ENCODE measurements at places on chromosomes 3 and 15.

GRCh38 chr3:152583963-152584362, 251.0 kb upstream of the P2RY1 start:
- DNase-seq: no peak

DNA sequence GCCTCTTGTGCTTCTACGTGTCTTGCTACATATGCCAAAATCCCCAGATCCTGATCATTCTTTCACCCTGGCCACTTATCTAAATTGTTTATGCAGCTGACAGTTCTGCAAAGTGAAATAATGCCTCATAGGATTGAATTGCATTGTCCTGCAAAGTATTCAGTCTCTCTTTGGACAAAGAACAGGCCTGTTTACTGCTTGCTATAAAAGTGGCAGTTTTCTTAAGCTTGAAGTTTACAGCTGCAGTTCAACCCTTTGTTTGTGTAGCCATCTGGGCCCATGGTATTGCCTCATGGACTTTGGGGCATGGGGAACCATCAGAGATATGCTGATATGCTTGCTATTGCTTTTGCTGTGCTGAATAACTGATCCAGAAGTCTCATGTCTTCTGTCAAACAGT, 523.2 kb downstream of the OTOL1 start:
- no peak for DNase-seq

GRCh38 chr3:142987080-142987700, 14.2 kb upstream of the U2SURP start:
- DNase-seq: no peak

- DNase-seq: no peak
Observed at GRCh38 chr15:68755731-68756130, 65.0 kb downstream of the ANP32A start.

GRCh38 chr3:141963301-141963700, 86.9 kb downstream of the ATP1B3 start:
- DNase-seq: no peak

DNA sequence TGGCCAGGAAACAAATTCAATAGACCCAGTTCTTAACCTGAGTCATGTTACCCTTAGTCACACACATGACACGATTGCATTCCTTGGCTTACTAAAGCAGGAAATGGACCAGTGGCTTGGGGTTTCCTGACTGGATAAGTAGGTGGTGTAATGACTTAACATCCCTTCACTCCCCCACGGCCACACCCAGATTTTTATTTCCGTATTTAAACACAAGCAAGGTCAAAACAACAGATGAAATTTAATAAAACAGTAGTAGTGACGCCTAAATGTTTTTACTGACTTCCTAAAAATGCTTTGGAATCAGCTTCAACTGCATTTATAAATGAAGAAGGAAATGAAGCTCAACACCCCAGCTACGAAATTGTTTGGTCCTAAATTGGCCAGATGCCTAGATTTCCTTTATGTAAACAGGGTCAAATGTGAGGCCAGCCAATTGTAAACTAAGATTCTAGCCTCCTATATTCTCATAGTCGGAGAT, 324.3 kb downstream of the CHST2 start:
- DNase-seq: no peak

- DNase-seq: no peak
Observed at GRCh38 chr15:94066046-94066445, 165.3 kb upstream of the MCTP2 start.

GRCh38 chr3:123586131-123586530, 1.3 kb upstream of the HACD2 start:
- peak; percentile 27 for DNase-seq

- DNase-seq: no peak
Observed at GRCh38 chr15:90054618-90055097, 47.6 kb downstream of the IDH2 start.

DNA sequence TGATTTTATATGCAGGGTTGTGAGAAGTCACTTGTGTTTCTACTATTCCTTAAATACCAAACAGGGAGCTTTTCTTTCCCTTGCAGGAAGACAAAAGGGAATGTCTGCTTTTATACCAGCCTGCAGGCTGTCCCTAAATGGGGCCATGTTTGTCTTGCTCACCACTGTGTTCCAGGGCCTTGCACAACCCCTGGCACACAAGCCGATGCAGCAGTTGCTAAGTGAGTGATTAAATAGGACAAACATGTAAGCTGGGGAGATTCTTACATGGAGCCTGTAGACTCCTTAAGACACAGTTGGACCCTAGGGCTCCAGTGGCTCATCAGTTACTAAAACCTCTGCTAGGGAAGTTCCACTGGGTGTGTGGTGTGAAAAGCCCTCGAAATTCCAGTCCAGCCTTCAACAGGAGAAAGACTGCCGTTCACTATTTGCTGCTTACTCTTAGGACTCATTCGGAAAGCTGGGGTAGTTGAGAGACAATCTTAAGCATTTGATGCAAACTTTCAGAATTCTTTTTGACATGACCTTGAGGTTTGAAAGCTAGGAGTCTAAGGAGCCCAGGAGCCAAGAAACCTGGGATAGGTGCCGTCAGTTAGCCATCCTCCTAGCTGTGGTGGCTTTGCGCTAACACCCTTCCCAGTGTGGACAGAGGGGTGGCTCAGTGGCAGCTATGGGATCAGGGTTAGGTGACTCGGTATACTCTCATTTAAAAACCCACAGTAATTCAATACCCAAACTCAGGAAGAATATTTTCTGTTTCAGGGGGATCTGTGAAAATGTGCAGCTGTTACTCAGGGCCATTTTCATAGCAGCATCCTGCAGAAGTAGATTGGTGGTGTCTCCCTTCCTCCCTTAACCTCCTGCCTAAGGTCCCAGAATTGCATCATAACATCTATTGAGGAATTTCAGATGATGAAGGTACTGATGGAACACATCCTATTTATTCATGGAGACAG, 39.1 kb downstream of the SYNM start:
- peak; percentile 51 for DNase-seq

GRCh38 chr15:66646308-66646707, 55.7 kb upstream of the SMAD6 start:
- DNase-seq: no peak

- no peak for DNase-seq
Observed at GRCh38 chr3:132784502-132785025, 62.4 kb upstream of the NPHP3 start.

DNA sequence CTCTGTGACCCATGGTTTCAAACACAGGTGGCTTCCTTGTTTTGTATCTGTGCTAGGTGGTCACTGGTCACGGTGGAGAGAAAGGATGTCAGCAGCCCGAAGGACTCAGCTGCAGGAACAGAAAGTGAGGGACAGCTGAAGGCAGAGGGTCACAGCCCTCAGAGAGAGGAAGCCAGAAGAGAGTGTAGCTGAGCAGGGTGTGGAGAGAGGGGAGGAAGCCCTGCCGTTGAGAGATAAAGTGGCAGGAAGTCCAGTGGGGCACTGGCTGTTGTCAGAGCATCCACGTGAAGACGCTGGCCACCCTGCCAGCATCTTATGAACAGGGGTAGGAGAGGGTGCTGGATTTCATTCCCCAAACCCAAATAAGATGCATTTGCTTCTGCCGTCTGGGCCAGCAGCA, 36.9 kb downstream of the LIMD1 start:
- DNase-seq: no peak

- no peak for DNase-seq
Observed at GRCh38 chr3:101828276-101828675, 21.0 kb upstream of the NFKBIZ start.

DNA sequence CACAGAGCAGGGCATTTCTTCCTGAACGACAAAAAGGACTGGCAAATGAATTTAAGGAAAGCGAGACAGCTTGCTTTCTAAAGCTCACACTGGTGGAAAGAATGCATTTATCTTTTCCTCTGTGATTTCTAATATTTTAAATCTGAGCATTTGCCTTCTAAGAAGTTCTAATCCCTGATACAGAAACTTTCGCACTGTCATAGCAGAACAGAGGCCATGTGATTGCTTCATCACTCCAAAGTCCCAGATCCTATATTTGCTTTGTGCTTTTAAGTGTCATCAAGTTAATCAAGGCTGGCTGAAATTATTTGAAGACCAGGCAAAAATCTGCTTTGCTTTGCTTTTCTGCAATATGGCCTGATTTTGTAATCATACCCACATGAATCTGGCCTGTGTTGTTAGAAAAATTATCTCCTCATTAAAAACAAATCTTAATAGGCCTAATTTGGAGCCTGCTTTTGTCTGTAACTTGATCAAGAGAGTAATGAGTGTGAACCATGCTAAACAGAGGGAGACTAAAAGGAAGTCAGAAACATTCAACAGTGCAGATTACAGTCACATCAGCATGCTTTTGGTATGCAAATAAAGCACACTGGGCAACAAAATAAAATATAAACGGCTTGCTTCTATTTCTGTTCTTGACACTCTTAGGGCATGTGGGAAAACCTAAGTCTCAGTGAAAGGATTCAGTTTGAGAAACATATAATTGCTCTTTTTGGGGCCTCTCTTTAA, 178.2 kb upstream of the ADAMTS9 start:
- no peak for DNase-seq

DNA sequence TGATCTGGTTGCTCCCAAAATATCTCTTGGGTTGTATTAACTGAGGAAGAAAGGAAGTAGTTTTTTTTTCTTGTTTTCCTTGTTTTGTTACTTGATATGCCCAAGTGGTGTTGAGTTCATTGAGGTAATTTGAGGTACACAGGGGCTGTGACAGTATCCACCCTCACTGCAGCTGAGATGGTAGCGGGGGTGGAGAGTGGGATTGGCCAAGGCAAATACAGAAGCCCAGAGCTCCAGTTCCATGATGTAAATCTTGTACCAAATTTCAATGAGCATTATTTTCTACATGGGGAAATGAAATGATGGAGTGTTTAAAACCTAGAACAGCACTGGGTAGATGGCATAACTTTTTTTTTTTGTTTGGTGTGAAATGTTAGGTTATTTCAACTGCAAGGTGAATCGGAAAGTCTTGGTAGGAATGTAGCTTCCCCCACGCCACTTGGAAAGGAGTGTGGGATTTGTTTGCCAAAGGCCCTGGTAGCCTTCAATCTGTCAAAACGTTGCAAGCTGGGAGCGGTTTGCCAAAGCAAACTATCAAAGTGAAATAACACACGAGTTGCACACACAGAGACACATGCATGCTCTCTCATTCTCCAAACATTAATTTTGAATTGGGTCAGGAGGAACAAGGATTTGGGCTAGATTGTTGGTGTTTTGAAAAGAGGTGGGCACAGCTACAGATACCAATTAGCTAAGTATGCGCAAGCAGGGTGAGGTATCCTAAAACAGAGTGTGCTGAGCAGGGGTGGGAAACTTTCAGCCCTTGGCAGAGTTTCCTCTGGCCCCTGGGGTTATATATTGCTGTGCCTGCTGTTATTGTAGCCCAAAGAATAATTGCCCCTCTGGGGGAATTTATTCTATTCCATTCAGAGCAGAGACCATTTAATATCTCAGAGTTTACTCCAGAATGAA, 34.6 kb downstream of the THSD4 start:
- no peak for DNase-seq

DNA sequence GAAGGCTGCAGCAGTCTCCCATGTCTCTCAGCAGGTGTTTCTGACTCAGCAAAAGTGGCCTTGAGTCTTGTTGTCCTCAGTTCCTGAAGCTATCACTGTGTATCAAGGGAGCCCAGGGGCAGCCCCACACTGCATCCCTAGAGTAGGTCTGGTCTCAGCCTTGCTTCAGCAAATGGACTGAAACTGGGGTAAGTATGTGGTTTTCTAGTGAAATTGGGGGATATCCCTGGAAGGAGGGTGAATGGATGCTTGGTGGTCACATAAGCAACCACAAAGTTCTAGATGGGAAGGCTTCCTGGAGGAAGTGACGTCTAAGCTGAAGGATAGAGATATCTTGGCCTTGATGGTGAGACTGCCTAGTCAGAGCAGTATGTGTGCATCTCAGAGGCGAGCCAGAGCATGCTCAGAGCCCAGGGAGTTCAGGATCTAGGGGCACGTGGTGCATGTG, 38.4 kb downstream of the TMEM158 start:
- DNase-seq: no peak

DNA sequence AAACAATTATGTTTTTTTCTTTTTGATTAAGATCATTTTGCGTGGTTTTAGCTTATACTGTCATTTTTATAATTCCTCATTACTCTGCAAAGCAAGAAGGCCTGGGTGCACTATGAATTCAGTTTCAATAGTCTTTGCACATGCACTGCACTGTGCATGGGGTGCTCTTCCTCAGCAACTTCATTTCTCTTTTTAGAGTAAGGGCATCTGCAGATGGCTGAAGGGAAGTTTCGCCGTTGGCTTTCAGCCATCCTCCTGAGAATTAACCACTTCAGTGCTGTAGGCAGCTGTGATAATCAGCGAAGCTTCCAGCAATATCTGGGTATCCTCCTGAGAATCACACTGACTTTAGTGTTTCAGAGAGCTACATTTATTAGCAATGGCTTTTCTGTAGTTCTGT, 284.8 kb downstream of the GBE1 start:
- DNase-seq: no peak

GRCh38 chr15:55632434-55632833, 44.3 kb upstream of the PYGO1 start:
- no peak for DNase-seq

DNA sequence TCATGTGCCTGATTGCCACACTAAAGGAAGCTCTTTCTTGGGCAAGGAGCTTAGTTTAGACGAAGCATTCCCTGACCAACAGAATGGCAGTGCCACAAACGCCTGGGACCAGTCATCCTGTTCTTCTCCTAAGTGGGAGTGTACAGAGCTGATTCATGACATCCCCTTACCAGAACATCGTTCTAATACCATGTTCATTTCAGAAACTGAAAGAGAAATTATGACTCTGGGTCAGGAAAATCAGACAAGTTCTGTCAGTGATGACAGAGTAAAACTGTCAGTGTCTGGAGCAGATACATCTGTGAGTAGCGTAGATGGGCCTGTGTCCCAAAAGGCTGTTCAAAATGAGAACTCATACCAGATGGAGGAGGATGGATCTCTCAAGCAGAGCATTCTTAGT, 18.4 kb downstream of the SENP5 start:
- no peak for DNase-seq

- DNase-seq: no peak
Observed at GRCh38 chr3:45486926-45487325, 98.5 kb downstream of the LARS2 start.

- no peak for DNase-seq
Observed at GRCh38 chr3:112656043-112656442, 15.1 kb upstream of the CCDC80 start.

GRCh38 chr3:10928961-10929471, 63.5 kb upstream of the SLC6A1 start:
- DNase-seq: no peak

- no peak for DNase-seq
Observed at GRCh38 chr3:106936337-106936736, 440.9 kb upstream of the CCDC54 start.

DNA sequence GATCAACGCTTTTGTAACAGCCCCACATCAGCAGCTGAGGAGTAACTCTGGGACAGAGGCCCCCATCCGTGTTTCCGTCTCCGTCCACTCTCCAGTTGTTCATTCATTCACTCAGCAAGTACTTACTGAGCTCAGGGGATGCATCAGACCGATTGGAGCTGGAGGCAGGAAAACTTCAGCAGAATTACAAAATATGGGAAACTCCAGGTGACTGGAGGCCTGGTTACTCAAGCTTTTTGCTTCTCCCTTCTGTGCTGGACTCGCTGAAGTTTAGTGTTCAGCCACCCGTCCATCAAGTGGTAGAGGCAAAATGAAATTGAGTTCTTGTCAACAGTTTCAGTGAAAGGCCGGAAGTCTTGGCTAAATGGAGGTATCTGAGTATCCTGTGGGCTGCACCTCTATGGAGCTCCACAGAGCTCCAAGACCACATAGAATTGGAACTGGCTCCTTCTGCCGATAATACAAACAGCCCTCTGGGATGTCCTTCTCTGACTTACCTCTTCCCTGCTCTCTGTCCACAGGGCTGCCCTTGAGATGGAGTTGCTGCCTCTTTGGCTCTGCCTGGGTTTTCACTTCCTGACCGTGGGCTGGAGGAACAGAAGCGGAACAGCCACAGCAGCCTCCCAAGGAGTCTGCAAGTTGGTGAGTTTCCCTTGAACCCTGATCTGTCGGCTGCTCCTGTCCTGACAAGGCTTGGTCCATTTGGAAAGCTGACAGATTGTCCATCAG, 14.7 kb downstream of the NRROS start:
- no peak for DNase-seq
